ENCODE measurements at places on chromosomes 4 and X.
A peak's percentile ranks its signal among the peaks of the same experiment; 100 is the strongest.

DNA sequence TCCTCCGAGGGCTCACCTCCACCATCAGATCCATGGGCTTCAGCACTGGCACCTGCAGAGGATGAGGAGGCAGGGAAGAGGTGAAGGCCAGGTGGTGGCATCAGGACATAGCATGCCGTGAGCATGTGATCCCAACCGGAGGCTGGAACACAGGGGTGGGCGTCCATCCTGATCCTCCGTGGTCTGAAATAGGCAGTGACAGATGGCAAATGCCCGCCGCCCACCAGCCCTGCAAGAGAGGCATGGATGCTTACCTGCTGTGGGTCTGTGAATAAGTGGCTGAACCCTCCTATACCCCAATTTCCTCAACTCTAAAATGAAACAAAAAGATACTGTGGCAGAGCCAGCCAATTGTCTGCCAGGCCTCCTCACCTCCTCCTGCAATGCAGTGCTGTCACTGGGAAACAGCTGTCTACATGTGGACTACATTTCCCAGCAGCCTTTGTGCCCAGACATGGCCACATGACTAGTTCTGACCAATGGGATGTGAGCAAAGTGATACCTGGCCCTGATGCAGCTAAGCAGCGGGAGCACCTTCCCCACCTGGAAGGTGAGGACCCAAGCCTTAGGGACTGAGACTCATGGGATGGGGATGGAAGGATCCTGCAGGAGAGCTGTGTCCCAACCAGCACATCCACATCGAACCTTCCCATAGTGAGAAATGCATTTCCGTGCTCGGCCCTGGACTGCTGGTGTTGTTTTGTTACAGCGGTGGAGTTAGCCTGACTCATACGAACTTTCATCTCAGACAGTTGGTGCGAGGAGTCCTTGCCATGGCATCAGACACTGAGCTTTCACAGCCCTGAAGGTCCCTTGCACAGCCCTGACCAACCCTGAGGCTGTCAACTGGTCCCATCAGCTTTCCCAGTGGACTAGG, 99.5 kb downstream of the PPP2R2C start:
- no peak for DNase-seq

- no peak for DNase-seq
These were observed 162.5 kb downstream of the BANK1 start for GRCh38 chr4:101952985-101953384.

GRCh38 chrX:107504006-107504405, 54.6 kb downstream of the FRMPD3 start:
- no peak for DNase-seq

GRCh38 chrX:148723551-148723950, 223.1 kb downstream of the AFF2 start:
- DNase-seq: no peak

GRCh38 chrX:39484159-39485068, 613.3 kb downstream of the BCOR start:
- DNase-seq: no peak

- no peak for DNase-seq
These were observed 169.7 kb downstream of the COL4A6 start for GRCh38 chrX:108268434-108269080.

DNA sequence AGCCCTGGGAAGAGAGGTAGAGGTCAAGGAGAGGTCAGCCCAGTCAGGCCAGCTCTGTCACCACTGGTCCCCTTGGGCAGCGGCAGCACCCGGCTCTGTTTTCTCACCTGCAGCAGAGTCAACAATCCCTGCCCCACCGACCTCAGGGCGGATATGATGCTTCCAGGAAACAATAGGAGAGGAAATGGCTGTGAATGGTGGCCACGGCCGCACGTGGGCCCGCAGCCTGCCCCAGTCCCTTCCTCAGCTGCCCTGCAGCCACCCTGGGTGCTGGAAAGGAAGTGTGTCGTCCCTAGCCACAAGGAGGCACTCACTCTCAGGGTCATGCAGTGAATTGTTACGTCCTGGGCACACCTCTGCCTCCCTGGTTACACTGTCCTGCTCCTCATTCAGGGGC, 92.5 kb upstream of the ENPP6 start:
- no peak for DNase-seq

DNA sequence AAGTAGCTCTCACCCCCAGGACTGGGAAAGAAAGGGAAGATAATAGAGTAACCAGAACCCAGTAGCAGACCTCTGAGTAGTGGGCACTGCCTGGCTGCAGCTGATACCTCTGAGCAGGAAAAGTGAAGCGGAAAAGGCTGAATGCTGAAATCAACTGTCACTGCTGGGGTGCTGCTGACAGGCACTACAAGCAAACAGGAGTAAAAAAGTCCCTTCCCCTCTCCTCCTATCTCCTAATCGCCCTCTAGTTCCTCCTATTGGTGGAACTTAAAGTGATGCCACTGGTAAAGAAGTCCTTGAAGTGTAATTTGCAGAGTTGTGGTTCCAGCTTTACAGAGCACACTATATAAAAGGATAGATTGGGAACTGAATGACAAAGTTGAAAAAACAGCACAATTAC, 32.8 kb upstream of the GLRB start:
- DNase-seq: no peak

GRCh38 chr4:47899639-47900038, 14.7 kb downstream of the NFXL1 start:
- DNase-seq: no peak

- DNase-seq: no peak
These were observed 114.0 kb downstream of the EFNB1 start for GRCh38 chrX:68942840-68943239.

GRCh38 chr4:61520681-61521160, 320.6 kb downstream of the ADGRL3 start:
- no peak for DNase-seq

- peak; percentile 98 for DNase-seq
These were observed 869 bp upstream of the CAMK2D start for GRCh38 chr4:113762186-113763028.
